ENCODE measurements at places on chromosomes 6 and 20.

DNA sequence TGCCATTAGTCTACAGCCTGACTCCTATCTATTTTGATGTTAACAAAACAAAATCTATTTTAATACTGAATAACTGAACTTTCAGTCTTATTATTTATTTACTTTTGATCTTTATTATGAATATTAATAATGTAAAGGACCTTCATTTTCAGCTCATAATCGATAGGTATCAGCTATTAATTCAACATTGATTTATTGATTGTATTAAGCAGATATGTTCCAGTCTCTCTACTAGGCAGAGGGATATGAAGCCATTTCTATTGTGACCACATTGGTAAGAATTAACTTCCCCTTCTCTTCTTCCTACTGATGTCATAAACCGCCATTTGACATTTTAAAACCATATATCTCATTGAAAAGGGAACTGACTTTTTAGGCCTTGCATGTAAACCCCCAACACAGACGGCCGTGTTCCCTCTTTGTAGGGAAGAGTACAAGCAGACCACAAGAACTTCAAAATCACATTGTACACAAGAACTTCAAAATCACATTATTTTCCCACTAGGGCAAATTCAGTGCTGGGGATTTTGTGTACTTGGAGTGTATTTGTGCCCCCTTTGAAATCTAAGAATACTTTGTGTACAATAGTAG, 69.5 kb upstream of the FABP7 start:
- DNase-seq = no peak

DNA sequence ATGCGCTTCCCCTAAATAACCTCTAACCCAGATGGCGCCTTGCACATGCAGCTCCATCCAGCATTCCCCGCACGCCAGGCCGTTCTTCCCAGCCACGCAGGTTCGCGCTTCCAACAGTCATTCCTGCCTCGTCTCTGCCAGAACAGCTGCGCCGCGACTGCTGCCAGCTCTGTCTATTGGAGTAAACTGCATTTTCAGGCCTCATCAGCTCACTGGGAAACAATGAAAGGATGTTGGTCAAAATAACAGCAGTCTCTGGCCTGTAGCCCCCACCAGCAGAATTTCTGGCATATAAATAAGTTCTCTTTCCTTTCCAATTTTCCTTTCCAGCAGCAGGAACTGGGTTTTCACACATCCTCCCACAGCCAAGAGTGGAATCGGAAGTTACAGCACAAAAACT, 14.6 kb downstream of the NRSN1 start:
- no peak for DNase-seq

GRCh38 chr6:146598772-146599405, at the start of gene ADGB:
ADGB (plus strand) TSS chr6:146598972; CDS start chr6:146599041, 69 bp downstream.
- DNase-seq = no peak

DNA sequence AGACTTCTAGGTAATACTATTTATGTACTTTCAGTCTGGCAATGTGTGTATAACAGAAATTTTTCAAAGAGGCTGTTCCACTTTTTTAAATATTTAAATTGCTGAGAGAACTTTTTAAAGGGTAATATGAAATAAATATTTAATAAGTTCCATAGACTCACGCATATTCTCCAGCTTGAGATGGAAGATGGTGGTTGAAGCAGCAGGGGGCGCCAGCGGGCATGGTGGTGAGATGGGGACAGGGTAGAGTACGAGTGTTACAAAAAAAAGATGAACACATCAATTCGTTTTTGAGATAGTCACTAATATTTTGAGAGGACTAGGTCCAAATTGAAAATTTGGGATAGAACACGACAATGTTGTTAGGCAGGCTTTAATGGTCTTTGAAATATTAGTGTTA, 68.4 kb downstream of the RSPO3 start:
- DNase-seq = peak; percentile 54

DNA sequence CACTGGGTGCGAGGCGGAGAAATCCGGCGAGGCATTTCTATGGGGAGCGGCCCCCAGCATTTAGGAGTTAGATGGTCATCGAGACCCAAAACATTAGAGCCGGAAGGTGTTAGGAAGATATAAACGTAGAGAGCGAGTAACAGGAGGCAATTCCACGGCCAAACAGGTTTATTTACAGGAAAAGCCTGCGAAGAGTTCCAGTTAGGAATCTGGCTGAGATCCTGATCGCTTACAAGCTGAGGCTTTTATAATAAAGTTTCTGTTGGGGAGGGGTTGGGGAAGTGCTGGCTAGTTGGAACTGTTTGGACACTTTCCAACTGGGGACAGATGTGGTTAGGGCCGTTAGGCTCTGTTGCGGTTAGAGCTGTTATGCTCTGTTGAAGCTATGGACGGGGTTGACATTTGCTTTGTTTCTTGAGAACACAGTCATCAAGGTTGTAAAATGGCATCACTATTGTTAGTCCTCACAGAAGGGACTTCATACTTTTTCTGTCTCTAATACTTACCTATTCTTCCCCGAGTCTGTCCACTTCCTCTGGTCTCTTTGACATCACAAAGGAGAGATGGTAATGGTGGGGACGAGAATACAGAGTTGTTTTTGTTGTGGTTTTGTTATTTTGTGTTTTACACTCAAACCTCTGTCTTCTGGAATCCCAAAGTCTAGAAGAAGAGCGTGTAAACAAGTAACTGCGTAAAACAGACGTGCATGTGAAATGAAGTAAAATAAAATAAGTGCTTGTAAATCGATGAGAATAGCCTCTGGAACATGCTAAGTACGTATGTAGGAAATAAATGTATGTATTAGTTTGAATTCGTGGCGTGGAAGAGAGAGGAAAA, 554 bp upstream of the ZSCAN31 start:
- DNase-seq = no peak

- DNase-seq = no peak
Measured at GRCh38 chr6:159178847-159179246, 9.6 kb downstream of the FNDC1 start.

DNA sequence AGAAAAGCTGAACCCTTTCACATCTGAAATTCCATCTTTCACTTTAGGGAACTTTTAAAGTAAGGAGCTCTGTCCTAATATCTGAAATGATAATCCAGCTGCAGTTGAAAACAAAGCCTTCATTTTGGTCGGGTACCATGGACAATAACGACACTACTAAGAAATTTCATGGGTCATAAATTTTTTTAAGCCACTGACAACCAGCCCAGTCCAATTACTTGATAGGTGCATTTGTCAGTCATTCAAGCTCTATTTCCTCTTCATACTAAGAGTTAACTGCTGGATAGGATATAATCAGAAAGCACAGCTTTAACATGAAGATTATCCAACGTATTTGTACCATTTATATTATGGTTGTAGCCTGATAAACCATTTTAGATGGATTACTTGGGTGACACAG, 52.5 kb downstream of the MMUT start:
- DNase-seq = no peak

- no peak for DNase-seq
Measured at GRCh38 chr6:107816818-107817217, 7.3 kb downstream of the SCML4 start.

- DNase-seq = no peak
Measured at GRCh38 chr6:39381550-39382140, 59.1 kb upstream of the KCNK16 start.

DNA sequence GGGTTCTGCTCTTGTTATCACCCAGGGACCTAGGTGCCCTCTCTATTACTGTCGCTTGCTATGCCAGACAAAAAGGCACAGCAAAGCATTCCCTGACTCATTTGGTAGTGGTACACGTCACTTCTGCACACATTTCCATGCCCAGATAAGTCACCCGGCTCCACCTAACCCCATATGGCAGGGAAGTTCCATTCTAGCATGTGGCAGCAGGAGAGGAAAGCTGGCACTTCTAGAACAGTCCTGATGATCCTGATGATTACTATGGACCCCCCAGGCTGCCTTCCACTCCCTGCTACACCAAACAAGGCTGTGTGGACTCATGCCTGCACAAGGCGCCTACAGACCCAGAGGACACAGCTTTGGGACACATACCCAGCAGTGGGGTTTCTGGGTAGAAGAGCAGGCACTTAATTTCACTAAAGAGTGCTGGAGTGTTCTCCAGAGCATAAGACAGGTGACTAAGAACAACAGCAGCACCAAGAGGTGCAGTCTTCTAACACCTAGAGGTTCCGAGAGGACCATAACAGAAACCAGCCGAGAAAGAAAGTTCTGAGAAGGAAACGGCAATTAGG, 53.5 kb upstream of the NELFCD start:
- DNase-seq = no peak

GRCh38 chr6:54252916-54253315, 55.3 kb upstream of the TINAG start:
- no peak for DNase-seq

DNA sequence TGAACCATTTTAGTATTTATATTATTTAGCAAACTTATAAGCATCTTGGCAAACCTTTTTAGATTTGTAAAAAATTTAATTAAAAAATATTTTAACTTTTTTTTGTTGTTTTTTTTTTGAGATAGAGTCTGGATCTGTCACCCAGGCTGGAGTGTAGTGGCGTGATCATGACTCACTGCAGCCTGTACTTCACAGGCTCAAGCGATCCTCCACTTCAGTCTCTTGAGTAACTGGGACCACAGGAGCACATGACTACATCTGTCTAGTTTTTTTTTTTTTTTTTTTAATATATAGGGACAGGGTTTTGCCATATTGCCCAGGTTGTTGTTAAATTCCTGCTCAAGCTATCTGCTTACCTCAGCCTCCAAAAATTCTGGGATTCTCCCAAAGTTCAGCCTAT, 161.1 kb downstream of the EYS start:
- DNase-seq = no peak

DNA sequence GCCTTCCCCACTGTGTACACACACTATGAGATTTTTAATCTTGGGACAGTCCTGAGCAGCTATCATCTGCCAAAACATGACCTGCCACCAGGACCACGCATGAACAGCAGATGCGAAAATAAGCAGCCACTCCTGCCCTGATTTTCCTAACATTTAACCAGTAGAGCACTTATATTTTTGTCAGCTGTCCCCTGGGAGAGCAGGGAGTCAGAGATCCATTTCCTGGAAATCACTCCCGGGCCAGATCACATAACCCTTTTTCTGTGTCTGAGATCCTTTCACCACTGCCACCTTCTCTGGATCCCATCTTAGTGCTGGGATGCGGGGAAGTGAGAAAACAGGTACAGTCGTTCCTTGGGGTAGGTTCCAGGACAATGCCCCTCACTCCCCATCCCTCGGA, 5.7 kb downstream of the SDCBP2 start:
- no peak for DNase-seq

All from CD4-positive, CD25-positive, alpha-beta regulatory T cell (primary cell).